ENCODE measurements at places on chromosomes 1 and 21. TPM values are rescaled to one million over a fixed set of nuclear protein-coding genes. Genes with fewer than 3 reads are reported as not detected.

The B3GALT5 gene
- 48.2 TPM for total RNA-seq

The SHISA4 gene
- total RNA-seq, result 9.9 TPM

The SLC30A2 gene
- total RNA-seq, result not detected

The CYP4A11 gene
- not detected for total RNA-seq

The GBP4 gene
- total RNA-seq, result 10.3 TPM

The KRTAP7-1 gene
- not detected for total RNA-seq

The CLCNKA gene
- not detected for total RNA-seq

The SELP gene
- total RNA-seq, result 0.47 TPM

The TMEM240 gene
- 5.0 TPM for total RNA-seq

The ATP6V1G3 gene
- total RNA-seq, result not detected

The UBE4B gene
- total RNA-seq, result 26.1 TPM

The TDRD10 gene
- not detected for total RNA-seq

The C1orf115 gene
- 5.1 TPM for total RNA-seq

The CACHD1 gene
- total RNA-seq, result 2.5 TPM

The CATSPERE gene
- 0.49 TPM for total RNA-seq

The BATF3 gene
- 0.90 TPM for total RNA-seq

The EXO1 gene
- total RNA-seq, result 19.9 TPM

The BMP8A gene
- total RNA-seq, result 0.40 TPM

The JAM2 gene
- total RNA-seq, result not detected

The S1PR1 gene
- total RNA-seq, result not detected

The LEMD1 gene
- total RNA-seq, result 17.2 TPM

The FLAD1 gene
- 75.1 TPM for total RNA-seq

The SMYD3 gene
- 34.2 TPM for total RNA-seq

The PDIK1L gene
- total RNA-seq, result 11.4 TPM

The NIBAN1 gene
- 19.5 TPM for total RNA-seq

The HMGCS2 gene
- not detected for total RNA-seq
